ENCODE measurements at places on chromosomes 7 and 10. TPM values are rescaled to one million over a fixed set of nuclear protein-coding genes. Genes with fewer than 3 reads are reported as not detected.

AOAH gene
- total RNA-seq, result not detected

EN2 gene
- not detected for total RNA-seq

PON3 gene
- total RNA-seq, result not detected

HOXA7 gene
- total RNA-seq, result not detected

SFRP4 gene
- 35.0 TPM for total RNA-seq

NOLC1 gene
- total RNA-seq, result 22.1 TPM

TRIM50 gene
- total RNA-seq, result not detected

POM121L12 gene
- total RNA-seq, result not detected

IGFBP3 gene
- 970 TPM for total RNA-seq

ERVW-1 gene
- total RNA-seq, result not detected

FKBP9 gene
- 318 TPM for total RNA-seq

H2BK1 gene
- total RNA-seq, result not detected

UBN2 gene
- 6.4 TPM for total RNA-seq

Measured in aortic smooth muscle cell (primary cell).